ENCODE measurements at places on chromosomes 12 and 14. TPM values are rescaled to one million over a fixed set of nuclear protein-coding genes. Genes with fewer than 3 reads are reported as not detected.

ELK3 gene
- polyA plus RNA-seq, result 42.2 TPM

OR4Q2 gene
- polyA plus RNA-seq, result not detected

GRCh38 chr14:68219407-68219806, 399.8 kb downstream of the RAD51B start:
- no peak for DNase-seq

GRCh38 chr14:67940486-67941455, 121.2 kb downstream of the RAD51B start:
- peak; percentile 92 for DNase-seq

- DNase-seq, result no peak
These were observed 120.8 kb downstream of the GLT1D1 start for GRCh38 chr12:128973883-128974681.

GRCh38 chr14:99636487-99636886, 8.4 kb upstream of the HHIPL1 start:
- DNase-seq, result no peak

DNA sequence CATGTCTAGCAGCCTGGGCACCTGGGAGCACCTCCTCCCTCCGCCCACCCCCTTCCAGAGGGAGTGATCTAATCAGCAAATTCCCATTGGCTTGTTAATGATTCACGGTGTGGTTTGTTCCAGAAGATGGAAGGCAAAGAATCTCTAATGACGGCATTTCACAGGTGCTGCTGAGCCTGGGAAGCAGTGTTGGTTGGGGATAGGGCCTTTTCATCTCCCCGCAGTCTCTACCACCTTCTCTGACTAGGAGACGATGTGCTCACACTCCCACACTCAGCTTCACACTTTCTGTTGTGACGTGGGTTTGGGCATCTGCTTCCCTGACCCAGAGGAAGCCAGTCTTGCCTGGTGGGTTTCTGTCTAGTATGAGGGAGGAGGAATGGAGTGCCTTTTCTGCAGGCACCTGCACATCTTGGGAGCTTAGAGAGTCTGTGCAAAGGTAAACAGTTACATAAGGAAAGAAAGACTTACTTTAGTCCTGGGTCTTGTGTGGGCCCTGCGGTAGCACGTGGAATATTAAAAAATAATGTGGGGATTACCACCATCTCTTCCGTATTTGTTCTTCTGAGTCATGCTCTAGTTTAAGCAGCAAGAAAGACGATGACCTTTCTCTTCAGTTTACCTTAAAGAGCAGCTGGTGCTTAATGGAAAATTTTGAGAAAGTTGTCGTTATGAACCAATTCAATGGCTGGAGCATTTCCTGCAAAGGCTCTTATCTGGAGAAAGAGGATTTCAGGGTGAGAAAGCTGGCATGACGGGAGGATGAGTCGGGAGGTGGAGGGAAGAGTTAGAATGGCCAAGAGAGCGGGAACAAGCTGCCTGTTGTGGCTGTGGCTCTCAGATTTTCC, 70.6 kb upstream of the ARHGAP5 start:
- DNase-seq, result no peak

DNA sequence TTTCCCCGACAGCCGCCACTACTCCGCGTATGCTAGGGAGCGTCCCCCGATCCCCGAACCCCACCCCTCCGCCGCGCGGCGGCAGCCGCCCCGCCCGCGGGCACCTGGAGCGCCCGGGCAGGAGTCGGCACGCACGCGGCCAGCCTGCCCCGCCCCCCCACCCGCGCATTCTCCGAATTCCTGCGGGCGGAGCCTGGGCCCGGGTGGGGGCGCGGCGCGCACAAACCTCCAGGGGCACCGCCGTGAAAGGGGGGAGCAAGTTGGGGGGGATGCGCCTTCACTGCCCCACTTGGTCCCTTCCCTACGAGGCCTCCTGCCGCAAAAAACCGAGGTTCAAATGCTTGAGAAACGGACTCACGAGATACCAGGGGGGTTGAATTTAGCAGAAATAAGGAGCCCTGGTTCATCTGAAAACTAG, 1.7 kb downstream of the AJUBA start:
- no peak for DNase-seq

GRCh38 chr12:82486524-82487235, 128.4 kb downstream of the METTL25 start:
- DNase-seq, result no peak

DNA sequence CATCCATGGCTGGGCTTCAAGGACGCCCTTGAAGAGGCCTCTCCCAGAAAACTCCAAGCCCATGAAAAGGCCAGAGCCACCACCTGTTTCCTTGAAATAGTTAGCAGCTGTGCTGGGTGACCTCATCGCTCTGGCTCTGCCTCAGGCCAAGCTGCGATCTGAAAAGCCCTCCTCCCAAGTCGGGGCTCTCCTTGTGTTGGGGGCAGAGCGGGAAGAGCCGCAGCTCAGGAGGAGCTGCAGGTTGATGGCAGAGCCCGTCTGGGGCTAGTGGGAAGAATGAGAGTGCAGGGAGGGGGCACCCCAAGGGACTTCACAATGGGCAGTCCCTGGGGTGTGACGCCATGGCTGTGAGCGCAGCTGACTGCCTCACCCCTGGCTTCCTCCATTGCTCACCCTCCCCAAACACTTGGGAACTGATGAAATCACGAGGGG, 50.0 kb upstream of the STON2 start:
- peak; percentile 94 for DNase-seq

SVOP gene
- 0.42 TPM for polyA plus RNA-seq

PRICKLE1 gene
- polyA plus RNA-seq, result 25.9 TPM

Measured in muscle of back (tissue), 13 donors.